ENCODE measurements at places on chromosomes 6 and 20. TPM values are rescaled to one million over a fixed set of nuclear protein-coding genes. Genes with fewer than 3 reads are reported as not detected.

The RSPH9 gene
- total RNA-seq, result not detected

The RBM24 gene
- not detected for total RNA-seq

The SGK2 gene
- 1.6 TPM for total RNA-seq

The FAM184A gene
- total RNA-seq, result 6.1 TPM

The CAGE1 gene
- 0.17 TPM for total RNA-seq

DNA sequence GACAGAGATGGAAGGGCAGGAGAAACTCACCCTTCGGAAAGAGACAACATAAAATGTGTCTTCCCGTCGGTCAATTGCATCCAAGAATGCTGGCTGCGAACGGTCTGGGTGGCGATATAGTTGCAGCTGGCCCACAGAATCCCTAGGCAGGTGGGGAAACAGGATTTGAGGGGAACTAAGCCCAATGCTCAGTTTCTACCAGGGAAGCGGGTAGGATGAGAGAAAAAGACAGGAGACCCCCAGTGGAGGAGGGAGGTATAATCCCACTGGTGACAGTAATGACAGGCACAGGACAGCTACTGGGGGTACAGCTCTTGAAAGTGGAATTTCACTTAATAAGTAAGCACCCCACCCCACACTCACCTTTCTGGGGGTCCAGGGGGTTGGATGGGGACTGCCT, 7.5 kb upstream of the TNXB start:
- DNase-seq, result no peak
- H3K4me1 ChIP-seq, result peaks cover 8% of the 10 kb centered on the region
- no peak overlapping the region for H3K27ac ChIP-seq
- no peak overlapping the region for H3K4me3 ChIP-seq
- H3K27me3 ChIP-seq, result no peaks in the 10 kb centered on the region

DNA sequence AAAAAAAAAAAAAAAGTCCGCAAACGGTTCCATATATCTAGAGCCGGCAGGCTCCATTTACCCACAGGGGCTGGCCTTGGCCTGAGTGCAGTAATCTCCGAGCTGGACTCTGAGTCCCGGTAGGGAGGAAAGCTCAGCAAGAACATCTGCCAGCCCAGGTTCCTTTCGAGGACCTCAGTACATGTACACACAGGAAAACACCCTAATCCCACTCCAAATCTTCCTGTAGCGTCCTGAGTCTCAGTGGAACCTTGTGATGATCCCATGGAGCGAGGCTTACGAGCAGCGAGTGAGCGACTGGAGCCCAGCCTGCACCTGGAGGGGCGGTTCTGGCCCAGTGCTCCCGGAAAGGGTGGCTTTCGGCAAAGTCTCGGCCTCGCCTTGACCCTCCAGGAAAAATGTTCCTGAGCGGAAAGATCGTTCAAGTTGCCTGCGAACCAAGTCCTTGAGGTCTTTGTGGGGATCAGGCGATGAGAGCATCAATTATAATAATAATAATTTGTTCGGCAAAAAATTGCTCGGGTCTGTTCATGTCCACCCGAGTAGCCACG, 32.1 kb downstream of the PRSS16 start:
- peaks cover 63% of the 10 kb centered on the region for H3K27me3 ChIP-seq
- no peaks in the 10 kb centered on the region for H3K36me3 ChIP-seq
- no peak overlapping the region for H3K27ac ChIP-seq
- DNase-seq, result no peak
- no peak overlapping the region for H3K4me3 ChIP-seq

DNA sequence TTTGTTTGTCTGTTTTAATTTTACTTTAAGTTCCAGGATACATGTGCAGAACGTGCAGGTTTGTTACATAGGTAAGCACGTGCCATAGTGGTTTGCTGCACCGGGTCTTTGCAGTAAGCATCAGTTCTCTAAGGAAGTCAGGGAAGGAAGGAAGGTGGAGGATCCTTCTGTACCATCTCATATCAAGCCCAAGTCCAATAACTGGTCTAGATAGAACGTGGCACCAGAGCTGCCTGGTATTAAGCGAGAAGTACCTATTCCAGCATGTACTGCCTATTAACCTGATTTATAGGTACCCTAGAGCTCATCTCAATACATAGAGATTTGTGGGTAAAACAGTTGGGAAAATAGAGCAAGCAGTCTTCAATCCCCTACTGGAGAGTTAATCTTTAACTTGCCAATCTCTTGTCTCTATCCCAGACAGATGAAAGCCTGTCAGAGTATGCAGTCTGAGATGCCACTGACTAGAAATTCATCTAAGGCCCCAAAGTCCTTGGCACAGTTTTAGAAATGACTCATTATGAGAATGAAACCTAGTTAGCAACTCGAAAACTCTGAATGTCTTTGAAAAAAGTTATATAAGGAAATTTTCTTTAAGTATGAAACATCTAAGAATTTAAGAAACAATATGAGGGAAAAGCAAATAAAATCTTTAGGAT, 144.9 kb downstream of the TFAP2A start:
- no peaks in the 10 kb centered on the region for H3K27me3 ChIP-seq
- H3K27ac ChIP-seq, result no peak overlapping the region
- no peaks in the 10 kb centered on the region for H3K4me1 ChIP-seq
- H3K4me3 ChIP-seq, result no peak overlapping the region
- H3K36me3 ChIP-seq, result no peaks in the 10 kb centered on the region

DNA sequence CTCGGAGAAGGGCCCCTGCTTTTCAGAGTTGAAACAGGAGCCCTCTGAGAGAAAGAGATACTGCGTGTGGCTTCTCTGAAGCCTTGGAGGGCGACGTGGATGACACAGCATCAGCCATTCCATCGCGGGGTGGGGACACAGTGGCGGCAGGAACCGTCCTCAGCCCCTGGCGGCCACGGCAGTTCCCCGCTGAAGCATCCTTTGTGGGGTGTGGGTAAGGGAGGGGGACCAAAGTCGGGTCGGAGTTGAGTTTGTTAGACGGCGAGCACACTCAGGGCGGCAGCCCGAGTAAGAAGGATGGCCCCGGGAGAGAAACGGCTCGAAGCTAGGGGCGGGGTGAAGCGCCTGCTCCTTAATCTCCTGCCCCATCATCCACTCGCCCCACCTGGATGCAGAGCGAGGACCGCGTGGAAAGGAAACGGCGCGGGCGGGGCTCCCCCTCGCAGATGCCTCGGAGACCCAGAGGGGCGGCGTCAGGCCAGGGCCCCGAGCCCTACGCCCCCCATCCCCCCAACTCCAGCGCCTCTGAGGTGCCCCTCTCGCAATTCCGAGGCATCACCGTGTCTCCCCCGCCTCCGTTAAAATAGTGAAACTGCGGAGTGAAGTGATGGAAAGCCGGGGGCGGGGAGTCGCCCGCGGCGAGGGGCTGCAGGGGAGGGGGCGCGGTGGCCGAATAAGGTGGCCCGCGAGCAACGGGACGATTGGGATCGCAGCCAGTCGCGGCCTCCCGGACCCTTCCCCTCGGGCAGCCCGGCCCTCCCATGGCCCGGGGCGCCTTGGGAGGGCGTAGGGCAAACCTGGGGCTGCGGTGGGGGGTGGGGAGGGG, 796 bp upstream of the RREB1 start:
- no peaks in the 10 kb centered on the region for H3K36me3 ChIP-seq
- peaks cover 29% of the 10 kb centered on the region for H3K4me1 ChIP-seq
- peak overlapping the region; percentile 82 for H3K4me3 ChIP-seq
- H3K27ac ChIP-seq, result peak overlapping the region; percentile 74
- H3K27me3 ChIP-seq, result no peaks in the 10 kb centered on the region
- peak; percentile 69 for DNase-seq

DNA sequence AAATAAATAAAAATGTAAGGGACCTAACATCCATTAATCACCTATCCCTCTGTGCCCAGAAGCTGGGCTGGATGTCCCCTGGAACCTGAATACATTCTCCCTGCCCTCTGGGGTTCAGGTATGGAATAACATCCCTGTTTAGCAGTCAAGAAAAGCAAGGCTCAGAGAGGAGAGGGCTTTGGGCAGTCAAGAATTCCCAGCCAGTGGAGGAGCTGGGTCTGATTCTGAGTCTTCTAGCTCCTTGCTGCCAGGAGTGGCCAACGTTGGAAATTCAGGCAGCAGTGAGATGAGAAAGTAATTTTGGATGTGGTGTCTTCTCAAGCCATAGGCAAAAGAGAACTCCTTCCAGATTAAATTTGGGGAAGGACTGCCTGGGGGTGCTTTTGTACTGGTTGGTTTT, 42.6 kb upstream of the ZNFX1 start:
- no peak overlapping the region for H3K27ac ChIP-seq
- no peak overlapping the region for H3K4me3 ChIP-seq
- H3K36me3 ChIP-seq, result no peaks in the 10 kb centered on the region
- H3K27me3 ChIP-seq, result peaks cover 16% of the 10 kb centered on the region
- DNase-seq, result no peak
- peaks cover 29% of the 10 kb centered on the region for H3K4me1 ChIP-seq

DNA sequence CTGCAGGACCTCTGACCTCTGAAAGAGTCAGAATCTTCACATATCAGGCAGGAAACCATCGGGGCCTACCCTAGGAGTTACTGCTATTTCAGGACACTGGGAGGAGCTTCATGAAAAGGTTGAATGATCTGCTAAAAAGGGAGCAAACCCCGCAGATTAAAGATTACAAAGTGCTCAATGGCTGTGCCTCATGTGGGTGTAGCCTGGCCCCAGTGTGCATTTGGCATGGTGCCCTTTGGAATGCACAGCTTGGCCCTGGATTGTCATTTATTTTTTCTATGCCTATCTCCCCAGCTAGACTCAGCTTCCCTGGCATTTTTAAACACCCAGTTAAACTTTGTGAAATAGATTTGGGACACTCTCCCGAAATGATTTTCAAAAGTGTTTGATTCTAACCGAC, 368.5 kb upstream of the SPTLC3 start:
- H3K27me3 ChIP-seq, result no peaks in the 10 kb centered on the region
- DNase-seq, result no peak
- H3K4me1 ChIP-seq, result no peaks in the 10 kb centered on the region
- H3K27ac ChIP-seq, result no peak overlapping the region
- no peak overlapping the region for H3K4me3 ChIP-seq

GRCh38 chr6:135784507-135784906, 67.0 kb upstream of the PDE7B start:
- no peak overlapping the region for H3K4me3 ChIP-seq
- no peaks in the 10 kb centered on the region for H3K36me3 ChIP-seq
- H3K27ac ChIP-seq, result no peak overlapping the region

DNA sequence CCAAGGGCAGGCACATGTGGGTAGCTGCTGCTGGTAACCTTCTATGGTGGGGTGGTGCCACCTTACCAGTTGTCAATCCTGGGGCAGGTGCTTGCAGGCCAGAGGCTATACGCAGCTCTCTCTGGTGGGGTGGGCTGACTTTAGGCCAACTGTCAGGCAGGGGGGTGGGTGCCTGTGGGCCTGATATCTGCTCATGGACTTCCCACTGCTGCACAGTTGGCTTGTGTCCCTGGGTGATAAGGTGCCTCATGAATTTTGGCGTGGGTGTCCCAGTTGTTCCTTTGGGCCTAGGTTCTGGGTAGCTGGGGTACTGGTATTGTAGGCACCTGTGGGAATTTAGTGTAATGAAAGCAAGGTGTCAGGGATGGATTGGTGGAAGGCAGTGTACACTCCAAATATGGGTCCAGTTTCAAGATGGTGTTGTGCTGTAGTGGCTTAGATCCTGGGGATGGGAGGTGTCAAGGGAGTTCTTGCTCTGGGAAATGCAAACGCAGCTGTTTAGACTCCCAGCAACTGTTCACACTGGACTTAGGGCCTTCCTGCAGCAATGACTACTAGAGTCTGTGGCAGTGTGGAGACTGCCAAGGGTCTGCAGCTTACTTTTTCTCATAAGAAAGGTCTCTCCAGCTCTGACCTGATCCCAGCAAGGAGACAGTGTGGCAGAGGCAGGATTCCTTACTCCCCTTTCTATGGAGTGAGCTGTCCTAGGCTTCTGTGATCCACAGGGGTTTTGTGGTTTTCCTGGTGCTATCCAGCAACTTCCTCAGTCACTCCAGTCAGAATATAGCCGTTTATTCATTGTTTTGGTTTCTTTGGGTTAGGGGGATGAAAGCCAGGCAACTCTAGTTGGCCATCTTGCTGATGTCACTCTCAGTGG, 128.2 kb downstream of the CRYBG1 start:
- no peaks in the 10 kb centered on the region for H3K27me3 ChIP-seq
- H3K4me3 ChIP-seq, result no peak overlapping the region
- no peak overlapping the region for H3K27ac ChIP-seq
- DNase-seq, result no peak
- no peaks in the 10 kb centered on the region for H3K36me3 ChIP-seq

GRCh38 chr6:2708456-2708855, 42.3 kb downstream of the MYLK4 start:
- no peak overlapping the region for H3K27ac ChIP-seq
- H3K4me1 ChIP-seq, result no peaks in the 10 kb centered on the region
- H3K4me3 ChIP-seq, result no peak overlapping the region
- H3K27me3 ChIP-seq, result no peaks in the 10 kb centered on the region
- no peaks in the 10 kb centered on the region for H3K36me3 ChIP-seq
- no peak for DNase-seq

Data from CD4-positive, alpha-beta memory T cell (primary cell).